Activated T-helper 17 cell treated with anti-CD3 and anti-CD28 coated beads, Interleukin-2, amount 50 U/mL, for 72 hours (primary cell): ENCODE measurements at places on chromosomes 13 and 19. TPM values are rescaled to one million over a fixed set of nuclear protein-coding genes. Genes with fewer than 3 reads are reported as not detected.

The ZNF784 gene
- total RNA-seq, result 4.6 TPM

- ATAC-seq, result no peak
Observed at GRCh38 chr13:66037096-66037495, 1193.0 kb downstream of the PCDH9 start.

DNA sequence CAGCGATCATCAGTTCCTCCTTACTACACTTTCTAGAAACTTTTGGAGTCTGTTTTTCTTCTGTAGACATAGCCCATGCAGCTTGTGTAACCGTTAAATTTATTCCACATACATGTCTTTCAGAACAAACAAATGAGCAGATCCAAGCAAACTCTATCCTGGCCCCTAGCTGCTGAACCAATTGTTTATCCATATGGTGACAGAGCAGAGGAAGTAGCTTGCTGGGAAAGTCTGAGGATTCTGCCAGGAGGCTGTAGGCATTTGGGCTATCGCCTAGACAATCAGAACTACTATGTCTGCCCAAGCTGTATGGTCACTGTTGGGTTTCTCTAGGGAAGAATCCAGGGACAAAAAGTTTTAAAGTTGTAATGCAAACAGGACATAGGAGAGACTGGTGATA lies 343.7 kb downstream of the SPRY2 start:
- ATAC-seq, result no peak

- peak; percentile 50 for ATAC-seq
Observed at GRCh38 chr19:36225219-36225892, 10.4 kb downstream of the ZNF146 start.

DNA sequence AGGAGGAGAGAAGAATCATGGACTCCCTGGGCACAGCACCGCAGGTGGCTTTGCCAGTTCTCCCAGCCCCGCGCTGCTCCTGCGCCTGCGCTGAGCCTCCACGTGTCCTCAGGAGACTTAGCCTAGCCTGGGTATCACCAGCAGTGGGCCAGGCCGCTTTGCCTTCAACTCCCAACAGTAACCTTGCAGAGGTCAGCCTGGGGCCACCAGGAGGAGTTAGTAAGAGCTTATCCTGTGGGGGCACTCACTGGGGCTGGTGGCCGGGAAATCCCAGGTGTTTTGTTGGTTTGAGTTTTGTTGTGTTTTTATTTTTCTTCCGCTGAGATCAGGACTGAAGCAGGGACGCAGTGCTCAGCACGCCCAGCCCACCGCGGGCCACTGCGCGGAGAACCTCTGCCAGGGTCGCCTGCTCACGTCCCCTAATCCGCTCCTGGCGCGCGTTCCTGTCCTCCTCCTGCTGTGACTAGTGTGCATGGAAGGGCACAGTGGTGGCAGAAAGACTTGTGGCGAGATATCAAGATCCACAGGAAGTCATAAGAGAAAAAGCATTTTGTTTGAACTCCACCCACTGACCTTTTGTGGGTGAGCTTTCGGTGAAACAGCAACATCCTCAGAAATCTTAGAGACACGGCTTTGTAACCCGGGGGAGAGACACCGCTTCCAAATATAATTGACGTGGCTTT lies 207.4 kb upstream of the RFC3 start:
- peak; percentile 75 for ATAC-seq

DNA sequence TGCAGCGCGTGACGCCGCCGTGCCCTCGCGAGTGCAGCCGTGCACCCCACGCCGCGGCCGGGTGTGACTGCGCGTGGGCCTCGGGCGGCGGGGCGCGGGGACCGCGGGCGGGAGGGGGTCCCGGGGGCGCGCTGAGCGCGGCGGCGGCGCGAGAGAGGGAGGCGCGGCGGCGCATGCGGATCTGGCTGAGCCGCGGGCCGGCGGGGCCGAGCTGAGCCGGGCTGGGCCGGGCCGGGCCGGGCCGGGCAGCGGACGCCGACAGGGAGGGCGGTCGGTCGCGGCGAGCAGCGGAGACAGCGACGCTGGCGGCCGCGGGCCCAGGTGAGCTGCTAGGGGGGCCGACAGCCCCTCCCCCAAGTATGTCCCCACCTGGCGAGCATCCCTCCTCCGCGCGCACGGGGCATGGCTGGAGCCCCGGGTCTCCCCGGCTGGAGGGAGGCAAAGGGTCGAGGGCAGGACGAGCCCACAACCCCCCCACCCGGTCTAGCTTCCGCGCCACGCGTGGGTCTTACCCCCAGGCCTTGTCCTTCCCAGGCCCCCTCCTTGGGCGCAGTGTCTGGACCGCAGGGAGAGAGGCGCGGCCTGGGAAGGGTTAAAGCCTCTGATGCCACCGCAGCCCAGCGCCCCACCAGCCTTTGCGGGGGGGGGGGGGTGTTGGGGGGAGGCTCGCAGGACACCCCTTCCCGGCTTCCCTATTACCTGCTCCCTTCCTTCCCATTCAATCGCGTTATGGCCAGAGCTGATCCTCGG lies at the start of gene SPTBN4:
TSS of gene SPTBN4 (plus strand) at position 17 of the 750 bp plus-strand sequence. CDS start 5,621 bp downstream, outside the sequence.
- ATAC-seq, result no peak

DNA sequence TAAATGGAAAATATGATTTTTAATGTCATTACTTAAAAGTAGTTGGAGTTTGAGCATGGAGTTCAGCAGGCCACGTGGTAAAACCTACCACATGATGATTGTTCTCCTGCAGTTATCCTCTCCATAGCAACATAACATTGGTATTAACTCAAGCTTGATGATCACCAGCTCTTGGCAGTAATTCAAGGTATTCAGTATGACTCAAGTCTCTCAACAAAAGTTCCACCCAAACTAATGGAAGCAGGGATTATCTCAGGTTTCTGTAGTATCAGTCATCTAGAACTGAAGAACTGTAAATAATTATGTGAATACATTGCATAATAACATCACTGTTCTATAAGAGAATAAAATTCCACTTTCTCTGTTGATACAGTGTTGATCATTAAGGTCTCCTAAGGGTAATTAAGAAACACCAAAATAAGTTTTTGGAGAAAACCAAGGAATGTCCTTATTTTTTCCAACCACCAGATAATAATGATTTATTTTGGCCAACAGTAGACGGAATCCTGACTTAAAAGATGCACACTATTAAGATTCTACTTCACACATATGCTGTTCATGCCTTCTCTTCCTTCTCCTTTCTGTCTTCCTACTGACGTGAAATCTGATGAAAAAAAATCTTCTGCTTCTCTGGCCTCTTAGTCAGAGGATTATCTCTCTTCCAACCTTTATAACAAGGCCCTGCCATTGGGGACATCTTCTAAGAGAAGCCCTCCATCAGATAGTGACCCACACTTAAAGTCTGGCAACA lies 1092.3 kb downstream of the EFNB2 start:
- no peak for ATAC-seq
